Naive B cell (primary cell): ENCODE measurements at places on chromosomes 5 and 9. TPM values are rescaled to one million over a fixed set of nuclear protein-coding genes. Genes with fewer than 3 reads are reported as not detected.
A peak's percentile ranks its signal among the peaks of the same experiment; 100 is the strongest.

DNA sequence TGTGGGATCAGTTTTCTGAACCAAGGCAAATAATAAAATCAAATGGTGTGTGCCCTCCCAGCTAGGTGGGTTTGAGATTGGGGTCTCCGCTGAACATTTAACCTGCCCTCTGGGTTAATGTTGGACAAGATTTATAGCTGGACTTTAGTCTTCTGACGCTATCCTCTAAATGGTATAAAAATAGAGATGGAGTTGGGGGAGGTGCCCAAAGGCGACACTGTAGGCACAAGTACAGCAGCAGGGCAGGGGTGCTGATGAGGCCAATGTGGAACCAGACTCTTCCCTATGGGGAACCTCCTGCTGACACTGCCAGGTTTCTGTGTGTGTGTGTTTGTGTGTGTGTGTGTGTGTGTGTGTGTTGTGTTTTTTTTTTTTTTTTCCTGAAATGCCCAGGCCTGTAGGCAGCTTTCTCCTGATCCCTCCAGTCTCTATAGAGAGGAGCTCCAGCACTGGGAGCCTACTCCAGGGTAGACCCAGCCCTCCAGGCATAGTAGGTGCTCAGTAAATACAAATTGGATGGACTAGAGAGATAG, 37.9 kb downstream of the PCDH1 start:
- no peak overlapping the region for H3K27ac ChIP-seq
- no peak for DNase-seq
- H3K27me3 ChIP-seq: peaks cover 46% of the 10 kb centered on the region
- H3K36me3 ChIP-seq: no peaks in the 10 kb centered on the region

- no peak for DNase-seq
- H3K27me3 ChIP-seq: no peaks in the 10 kb centered on the region
- no peaks in the 10 kb centered on the region for H3K36me3 ChIP-seq
- no peak overlapping the region for H3K27ac ChIP-seq
- H3K4me3 ChIP-seq: no peak overlapping the region
These were observed 13.6 kb upstream of the MRNIP start for GRCh38 chr5:179872055-179872827.

DNA sequence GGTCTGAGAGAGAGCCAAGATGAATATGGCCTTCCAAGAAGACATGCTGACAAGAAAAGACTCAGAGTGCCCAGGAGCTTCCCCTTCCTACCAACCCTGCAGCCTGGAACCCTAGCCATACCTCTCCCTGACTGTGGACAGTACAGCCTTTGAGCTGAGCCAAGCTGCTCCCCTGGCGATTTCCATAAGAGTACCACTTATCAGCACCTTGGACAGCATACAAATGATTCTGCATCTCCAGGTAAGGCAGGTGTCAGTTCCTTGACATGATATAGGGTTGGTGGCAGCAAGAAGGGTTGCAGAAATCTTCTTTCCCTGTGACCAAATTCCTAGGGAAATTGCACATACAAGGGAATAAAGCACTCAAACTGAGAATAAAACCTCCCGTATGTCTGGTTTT, 58.3 kb downstream of the MFAP3 start:
- H3K27me3 ChIP-seq: peaks cover 43% of the 10 kb centered on the region
- no peaks in the 10 kb centered on the region for H3K36me3 ChIP-seq
- no peak overlapping the region for H3K4me3 ChIP-seq
- no peak overlapping the region for H3K27ac ChIP-seq
- no peaks in the 10 kb centered on the region for H3K4me1 ChIP-seq
- DNase-seq: no peak

DNA sequence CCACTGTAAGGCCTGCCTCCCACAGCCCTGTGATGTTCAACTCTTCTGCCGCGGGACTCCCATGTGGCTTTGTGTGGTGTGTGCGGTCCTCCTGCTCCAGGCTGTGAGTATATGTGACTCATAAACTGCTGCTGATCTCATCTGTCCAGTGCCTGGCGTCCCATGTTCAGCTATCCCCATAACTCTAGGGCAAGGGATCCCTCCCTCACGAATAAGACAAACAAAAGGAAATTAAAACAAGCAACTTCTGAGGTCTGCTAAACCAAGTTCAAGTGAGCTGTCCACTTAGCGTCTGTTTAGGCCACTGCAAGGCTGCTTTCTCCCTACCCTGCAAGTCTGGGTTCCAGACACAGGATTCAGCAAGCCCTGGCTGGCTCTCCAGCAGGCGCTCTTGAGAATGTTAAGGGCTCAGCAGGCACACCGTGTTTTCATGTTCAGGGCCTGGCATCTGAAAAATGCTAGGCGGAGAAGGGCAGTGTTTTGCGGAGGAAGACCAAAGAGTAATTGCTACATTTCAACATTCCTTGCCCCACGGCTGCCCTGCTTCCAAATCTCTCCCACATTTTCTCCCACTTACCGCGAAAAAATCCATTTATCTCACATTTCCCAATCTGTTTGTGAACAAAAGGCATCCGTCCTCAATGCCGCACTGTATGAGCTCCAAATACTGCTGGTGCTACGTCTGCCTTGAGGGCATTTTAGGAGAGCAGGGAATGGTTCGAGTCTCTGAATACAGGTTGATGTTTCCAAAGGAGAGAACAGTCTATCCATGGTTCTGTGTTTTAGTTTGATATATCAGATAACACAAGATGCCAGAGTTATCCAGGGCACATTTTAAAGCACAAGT, 280.2 kb downstream of the SEMA5A start:
- H3K4me1 ChIP-seq: no peaks in the 10 kb centered on the region
- no peak for DNase-seq
- H3K36me3 ChIP-seq: no peaks in the 10 kb centered on the region
- H3K27me3 ChIP-seq: peaks cover 4% of the 10 kb centered on the region
- H3K27ac ChIP-seq: no peak overlapping the region
- H3K4me3 ChIP-seq: no peak overlapping the region

- DNase-seq: no peak
- peaks cover 1% of the 10 kb centered on the region for H3K36me3 ChIP-seq
- no peaks in the 10 kb centered on the region for H3K27me3 ChIP-seq
- H3K4me1 ChIP-seq: no peaks in the 10 kb centered on the region
These were observed 16.2 kb upstream of the UGT3A1 start for GRCh38 chr5:36007366-36007765.

Gene SLC6A7
- polyA plus RNA-seq: not detected

- no peak for DNase-seq
- no peak overlapping the region for H3K27ac ChIP-seq
- no peak overlapping the region for H3K4me3 ChIP-seq
- peaks cover 5% of the 10 kb centered on the region for H3K4me1 ChIP-seq
These were observed 166.6 kb upstream of the CD180 start for GRCh38 chr5:67363180-67363709.

- H3K27ac ChIP-seq: no peak overlapping the region
- H3K36me3 ChIP-seq: no peaks in the 10 kb centered on the region
- H3K4me1 ChIP-seq: peaks cover 58% of the 10 kb centered on the region
- H3K4me3 ChIP-seq: peak overlapping the region; percentile 33
These were observed 526 bp downstream of the CLIC3 start for GRCh38 chr9:136995772-136996311.

DNA sequence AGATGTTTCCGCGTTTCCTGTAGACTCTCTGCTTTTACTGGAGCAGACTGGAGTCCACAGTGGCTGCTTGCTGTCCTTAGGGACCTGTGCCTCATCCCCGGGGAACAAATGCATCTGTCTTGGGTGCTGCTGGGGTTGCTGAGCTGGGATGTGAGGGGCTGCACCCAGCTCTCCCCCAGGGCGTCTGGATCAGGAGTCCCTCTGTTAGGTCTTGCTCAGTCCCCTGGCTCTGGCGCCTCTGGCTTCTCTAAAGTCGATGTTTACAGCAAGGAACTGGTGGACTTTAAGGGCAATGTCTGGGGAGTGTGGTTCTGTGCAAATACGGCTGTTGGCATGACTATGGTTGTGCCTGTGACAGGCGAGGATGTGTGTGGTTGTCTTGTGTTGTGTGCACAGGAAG, 91.4 kb downstream of the CACNA1B start:
- no peak overlapping the region for H3K4me3 ChIP-seq
- no peak for DNase-seq
- no peaks in the 10 kb centered on the region for H3K4me1 ChIP-seq
- H3K27me3 ChIP-seq: peaks cover 53% of the 10 kb centered on the region
- no peak overlapping the region for H3K27ac ChIP-seq

- no peak for DNase-seq
- no peaks in the 10 kb centered on the region for H3K36me3 ChIP-seq
- H3K4me1 ChIP-seq: peaks cover 70% of the 10 kb centered on the region
- no peaks in the 10 kb centered on the region for H3K27me3 ChIP-seq
- peak overlapping the region; percentile 63 for H3K4me3 ChIP-seq
These were observed 204.1 kb downstream of the EBF1 start for GRCh38 chr5:158895588-158895987.

DNA sequence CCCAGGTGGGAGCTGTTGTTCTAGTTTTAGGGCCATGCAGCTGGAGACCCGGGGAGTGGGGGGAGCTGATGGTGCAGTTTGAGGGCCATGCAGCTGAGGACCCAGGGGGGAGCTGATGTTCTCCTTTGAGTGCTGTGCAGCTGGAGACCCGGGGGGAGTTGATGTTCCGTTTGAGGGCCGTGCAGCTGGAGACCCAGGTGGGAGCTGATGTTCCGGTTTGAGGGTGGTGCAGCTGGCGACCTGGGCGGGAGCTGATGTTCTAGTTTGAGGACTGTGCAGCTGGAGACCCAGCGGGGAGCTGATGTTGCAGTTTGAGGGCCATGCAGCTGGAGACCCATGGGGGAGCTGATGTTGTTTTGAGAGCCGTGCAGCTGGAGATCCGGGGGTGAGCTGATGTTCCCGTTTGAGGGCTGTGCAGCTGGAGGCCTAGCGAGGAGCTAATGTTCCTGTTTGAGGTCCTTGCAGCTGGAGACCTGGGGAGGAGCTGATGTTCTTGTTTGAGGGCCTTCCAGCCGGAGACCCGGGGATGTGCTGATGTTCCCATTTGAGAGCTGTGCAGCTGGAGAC, 14.6 kb downstream of the PDCD6 start:
- no peak overlapping the region for H3K4me3 ChIP-seq
- H3K27ac ChIP-seq: no peak overlapping the region

- H3K27me3 ChIP-seq: no peaks in the 10 kb centered on the region
- H3K4me1 ChIP-seq: peaks cover 7% of the 10 kb centered on the region
- H3K27ac ChIP-seq: no peak overlapping the region
These were observed 41.5 kb upstream of the LARP1 start for GRCh38 chr5:154713615-154714125.

DNA sequence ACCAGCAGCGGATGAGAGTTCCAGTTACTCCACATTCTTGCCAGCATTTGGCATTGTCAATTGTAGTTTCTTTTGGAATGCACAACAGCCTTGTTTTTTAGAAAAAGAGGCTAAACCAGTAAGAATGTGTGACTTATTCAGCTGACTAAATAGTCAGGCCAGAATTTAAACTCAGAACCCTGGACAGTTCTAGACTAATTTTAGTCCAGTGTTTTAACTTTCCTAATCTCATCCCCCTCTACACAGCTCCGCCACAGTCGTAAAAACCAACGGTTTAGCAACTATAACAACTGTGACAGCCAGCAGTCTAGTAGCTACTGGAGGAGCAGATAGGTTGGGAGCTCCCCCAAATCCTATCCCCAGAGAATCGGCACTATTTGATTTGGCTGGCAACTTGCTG, 103.7 kb downstream of the FOXD1 start:
- H3K4me1 ChIP-seq: no peaks in the 10 kb centered on the region
- H3K27me3 ChIP-seq: peaks cover 30% of the 10 kb centered on the region
- DNase-seq: no peak
- no peak overlapping the region for H3K27ac ChIP-seq
- no peak overlapping the region for H3K4me3 ChIP-seq
- H3K36me3 ChIP-seq: peaks cover 15% of the 10 kb centered on the region

DNA sequence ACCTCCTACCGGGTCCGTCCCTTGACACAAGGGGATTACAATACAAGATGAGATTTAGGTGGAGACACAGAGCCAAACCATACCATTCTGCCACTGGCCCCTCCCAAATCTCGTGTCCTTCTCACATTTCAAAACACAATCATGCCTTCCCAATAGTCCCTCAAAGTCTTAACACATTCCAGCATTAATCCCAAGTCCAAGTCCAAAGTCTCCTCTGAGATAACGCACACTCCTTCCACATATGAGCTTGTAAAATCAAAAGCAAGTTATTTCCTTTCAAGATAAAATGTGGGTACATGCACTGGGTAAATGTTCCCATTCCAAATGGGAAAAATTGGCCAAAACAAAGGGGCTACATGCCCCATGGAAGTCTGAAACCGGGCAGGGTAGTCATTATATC, 463.9 kb upstream of the CDH9 start:
- no peak overlapping the region for H3K4me3 ChIP-seq
- peaks cover 6% of the 10 kb centered on the region for H3K36me3 ChIP-seq
- H3K4me1 ChIP-seq: no peaks in the 10 kb centered on the region
- H3K27me3 ChIP-seq: no peaks in the 10 kb centered on the region
- no peak overlapping the region for H3K27ac ChIP-seq

DNA sequence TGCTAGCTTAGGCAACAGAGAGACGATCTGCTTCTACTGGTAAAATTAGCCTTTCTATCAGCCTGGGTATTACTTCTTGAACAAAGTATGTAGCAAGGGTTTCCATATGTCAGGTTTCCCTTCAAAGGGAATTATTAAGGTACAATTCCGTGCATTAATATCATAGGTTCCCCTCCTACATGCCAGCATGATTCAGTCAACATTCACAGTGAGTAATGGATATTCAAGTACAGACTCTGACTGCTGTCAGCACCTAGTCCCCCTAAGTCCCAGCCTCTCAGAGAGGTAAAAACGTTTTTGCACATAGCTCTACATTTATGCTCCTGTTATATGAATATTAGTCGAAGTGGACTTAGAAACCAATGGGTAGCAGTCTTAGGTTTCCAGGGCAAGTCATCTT, 322.4 kb upstream of the CCNG1 start:
- H3K36me3 ChIP-seq: no peaks in the 10 kb centered on the region
- no peak overlapping the region for H3K27ac ChIP-seq
- H3K4me1 ChIP-seq: no peaks in the 10 kb centered on the region
- no peak for DNase-seq
- H3K27me3 ChIP-seq: no peaks in the 10 kb centered on the region

GRCh38 chr5:75510417-75510835, 1.0 kb downstream of the CERT1 start:
- H3K36me3 ChIP-seq: no peaks in the 10 kb centered on the region
- peak overlapping the region; percentile 75 for H3K27ac ChIP-seq

GRCh38 chr9:8348756-8349155, 549.2 kb upstream of the DMAC1 start:
- no peak for DNase-seq
- H3K27ac ChIP-seq: no peak overlapping the region
- no peaks in the 10 kb centered on the region for H3K36me3 ChIP-seq
- no peaks in the 10 kb centered on the region for H3K27me3 ChIP-seq
- H3K4me3 ChIP-seq: no peak overlapping the region

- H3K4me3 ChIP-seq: no peak overlapping the region
- no peaks in the 10 kb centered on the region for H3K36me3 ChIP-seq
- DNase-seq: no peak
- no peaks in the 10 kb centered on the region for H3K4me1 ChIP-seq
- H3K27ac ChIP-seq: no peak overlapping the region
These were observed 248.9 kb downstream of the ADGRV1 start for GRCh38 chr5:90807496-90807895.

- H3K4me1 ChIP-seq: no peaks in the 10 kb centered on the region
- no peaks in the 10 kb centered on the region for H3K36me3 ChIP-seq
- no peak overlapping the region for H3K4me3 ChIP-seq
- H3K27me3 ChIP-seq: no peaks in the 10 kb centered on the region
These were observed 5.0 kb downstream of the PPARGC1B start for GRCh38 chr5:149735066-149735465.

Gene GAS1
- not detected for polyA plus RNA-seq

Gene ROR2
- polyA plus RNA-seq: not detected

Gene SLC34A3
- not detected for polyA plus RNA-seq
